ENCODE measurements at places on chromosomes 2 and 18.

DNA sequence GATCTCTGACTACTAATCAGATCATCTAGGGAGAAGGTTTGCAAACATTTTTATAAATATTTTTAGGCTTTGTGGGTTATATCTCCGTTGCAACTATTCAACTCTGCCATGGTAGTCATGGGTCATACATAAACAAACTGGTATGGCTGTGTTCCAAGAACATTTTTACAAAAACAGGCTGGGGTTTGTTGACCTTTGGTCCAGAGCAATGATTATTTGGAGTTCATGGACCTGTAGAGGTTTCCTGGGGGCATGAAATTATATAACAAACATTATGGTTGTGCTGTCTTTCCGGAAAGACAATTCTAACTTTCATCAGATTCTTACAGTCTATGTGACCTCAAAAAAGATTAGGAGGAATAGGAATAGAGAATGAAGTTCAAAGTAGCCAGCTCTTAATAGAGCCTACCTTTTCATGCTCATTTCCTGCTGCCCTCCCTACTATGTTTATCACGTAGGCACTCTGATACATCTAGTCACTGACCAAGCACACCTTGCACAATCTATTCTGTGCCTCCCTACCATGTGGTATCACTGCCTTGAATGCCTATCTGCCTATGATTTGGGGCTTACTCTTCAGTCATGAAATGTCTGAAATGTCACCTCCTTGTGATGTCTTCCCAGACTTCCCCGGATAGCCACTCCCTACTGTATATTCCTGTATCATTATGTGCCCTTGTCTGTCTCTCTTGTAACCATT, 102.4 kb upstream of the SCN1A start:
- DNase-seq: no peak

DNA sequence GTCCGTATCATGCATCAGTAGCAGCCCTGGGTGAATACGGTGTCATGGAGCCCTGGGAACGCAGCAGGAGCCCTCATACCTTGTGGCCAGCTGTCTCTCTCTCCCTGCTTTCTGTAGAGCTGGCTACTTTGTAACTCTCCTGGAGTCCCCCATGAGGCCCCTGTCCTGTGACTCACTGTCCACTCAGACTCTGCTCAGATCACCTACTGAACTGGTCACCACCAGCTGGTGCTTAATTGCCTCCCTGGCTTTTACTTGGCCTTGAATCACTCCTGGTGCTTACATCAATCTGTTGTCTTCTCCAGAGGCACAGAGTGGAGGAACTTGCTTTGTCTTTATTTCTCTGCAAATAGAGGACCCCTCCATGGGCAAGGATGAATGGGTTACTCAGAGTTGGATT, 172.7 kb downstream of the HRH4 start:
- no peak for DNase-seq

DNA sequence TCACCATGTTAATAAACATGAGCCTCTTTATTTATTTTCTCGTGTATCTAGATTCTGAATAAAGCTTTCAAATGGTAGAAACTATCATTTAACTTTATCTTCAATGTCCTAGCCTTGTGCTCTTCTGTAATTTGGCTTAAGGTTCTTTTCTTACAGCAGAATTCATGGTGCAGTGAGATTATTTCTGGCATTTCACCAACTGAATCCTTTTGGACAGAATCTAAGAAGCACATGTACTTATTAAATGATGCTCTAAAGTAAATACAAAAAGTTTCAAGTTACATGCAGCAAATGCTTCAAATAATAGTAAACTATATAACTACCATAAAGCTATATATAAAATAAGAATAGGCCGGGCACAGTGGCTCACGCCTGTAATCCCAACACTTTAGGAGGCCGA, 65.9 kb downstream of the AP1S3 start:
- no peak for DNase-seq

- no peak for DNase-seq
Measured at GRCh38 chr18:3902676-3903075, 452.7 kb downstream of the TGIF1 start.

GRCh38 chr2:11829947-11830707, 83.7 kb downstream of the LPIN1 start:
- DNase-seq: no peak

- no peak for DNase-seq
Measured at GRCh38 chr2:58289029-58289428, 47.9 kb upstream of the FANCL start.

GRCh38 chr2:144027593-144027992, 492.3 kb downstream of the ZEB2 start:
- DNase-seq: no peak

DNA sequence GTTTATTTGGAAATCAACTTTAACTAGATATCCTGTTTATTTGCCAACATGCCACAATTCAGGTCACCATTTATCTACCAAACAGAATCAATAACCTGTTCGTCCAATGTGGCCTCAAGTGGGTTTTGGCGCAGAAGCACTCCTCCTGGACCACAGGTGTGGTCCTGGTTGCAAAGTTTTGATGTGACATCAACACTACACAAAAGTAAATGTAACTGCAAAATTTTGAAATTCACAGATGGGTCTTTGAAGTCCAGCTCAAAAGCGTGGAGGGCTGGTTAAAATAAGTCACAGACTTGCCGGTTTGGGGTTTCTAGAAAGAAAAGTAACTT, 474 bp upstream of the GCA start:
- no peak for DNase-seq

- peak; percentile 96 for DNase-seq
Measured at GRCh38 chr18:58842978-58843687, 21.5 kb upstream of the ZNF532 start.

DNA sequence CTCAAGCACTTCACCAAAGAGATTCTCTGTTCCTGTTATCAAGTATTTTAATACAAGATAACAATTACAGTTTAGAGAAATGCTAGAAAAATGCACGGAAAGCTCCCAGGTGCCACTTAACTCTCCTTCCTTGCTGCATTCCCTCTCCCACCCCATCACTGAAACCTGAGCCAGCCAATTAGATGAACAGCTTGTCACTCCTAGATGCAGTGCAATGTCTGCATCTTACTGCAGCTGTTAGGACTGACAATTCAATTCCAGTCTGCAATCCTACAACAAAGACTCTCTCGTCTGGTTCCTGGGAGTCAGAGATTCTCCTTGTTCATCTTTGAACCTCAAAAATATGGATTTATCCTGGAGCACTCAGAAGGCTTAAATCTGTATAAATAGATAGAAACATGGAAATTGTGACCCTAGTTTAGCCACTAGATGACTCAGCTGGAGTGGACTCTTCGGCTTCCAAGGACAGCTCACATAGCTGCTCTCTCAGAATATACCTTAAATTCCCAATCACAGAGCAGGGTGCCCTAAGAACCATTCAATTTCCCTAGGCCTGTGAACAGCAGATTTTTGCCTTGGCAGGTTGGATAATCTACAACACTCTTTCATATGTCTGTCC, 311.1 kb downstream of the NRXN1 start:
- DNase-seq: no peak

- no peak for DNase-seq
Measured at GRCh38 chr2:86186431-86186830, 8.8 kb downstream of the IMMT start.

DNA sequence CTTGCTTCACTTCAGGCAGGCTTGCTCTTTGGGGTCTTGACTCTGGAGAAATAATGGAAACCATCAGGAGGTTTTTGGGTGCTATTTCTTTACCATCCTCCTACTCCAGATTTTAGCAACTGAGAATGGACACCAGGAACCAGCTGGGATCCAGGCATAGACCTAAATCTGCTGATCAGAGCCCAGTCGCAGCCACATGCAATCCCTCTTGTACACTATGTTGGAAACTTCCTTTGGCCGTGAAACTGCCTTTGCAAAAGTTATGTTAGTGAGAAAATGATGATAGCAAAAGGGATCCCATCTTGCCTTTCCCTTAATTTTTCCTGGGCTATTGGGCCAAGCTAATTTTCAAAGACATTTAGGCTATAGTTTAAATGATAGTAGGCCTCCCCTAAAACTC, 158.8 kb upstream of the ARL4C start:
- DNase-seq: no peak

DNA sequence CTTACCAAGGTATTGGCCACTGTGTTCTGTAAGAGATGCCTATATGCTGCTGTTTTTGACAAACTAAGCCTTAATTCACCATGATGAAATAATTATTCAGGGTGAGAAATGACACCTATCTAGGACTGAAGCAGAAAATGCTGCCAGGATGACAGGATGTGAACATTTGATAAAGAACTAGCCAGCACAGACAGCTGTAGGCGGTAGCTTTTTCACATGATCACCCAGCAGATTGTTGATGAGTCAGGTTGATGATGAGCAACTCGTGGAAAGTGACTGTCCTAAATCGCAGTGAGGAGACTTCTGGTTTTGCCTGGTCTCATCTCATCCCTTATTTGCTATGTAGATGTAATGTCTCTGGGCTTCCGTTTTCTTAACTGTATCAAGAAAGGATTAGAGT, 144.1 kb downstream of the PRPF40A start:
- DNase-seq: no peak

GRCh38 chr18:38933322-38933721, 1367.7 kb upstream of the CELF4 start:
- DNase-seq: no peak

GRCh38 chr18:48993586-48993985, 42.8 kb upstream of the SMAD7 start:
- DNase-seq: no peak

- no peak for DNase-seq
Measured at GRCh38 chr2:204972606-204973336, 427.5 kb downstream of the PARD3B start.

DNA sequence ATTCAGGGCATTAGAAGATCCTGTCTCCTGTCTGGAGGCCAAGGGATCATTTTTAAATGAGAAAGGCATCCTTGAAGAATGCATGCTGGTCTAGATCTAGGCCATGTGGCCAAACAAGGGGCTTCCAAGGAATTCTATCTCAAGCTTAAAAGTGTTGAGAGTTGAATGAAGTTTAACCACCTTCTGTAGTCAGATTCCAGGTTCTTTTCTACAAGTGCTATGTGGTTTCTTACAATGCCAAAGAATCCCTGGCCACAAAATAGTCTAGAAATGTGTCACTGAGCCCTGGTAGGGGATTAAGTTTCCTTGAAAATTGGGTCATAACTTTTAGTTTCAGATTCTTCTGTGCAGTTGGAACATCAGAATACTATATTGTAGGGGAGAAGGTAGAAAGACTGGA, 640.7 kb upstream of the ACVR2A start:
- no peak for DNase-seq

DNA sequence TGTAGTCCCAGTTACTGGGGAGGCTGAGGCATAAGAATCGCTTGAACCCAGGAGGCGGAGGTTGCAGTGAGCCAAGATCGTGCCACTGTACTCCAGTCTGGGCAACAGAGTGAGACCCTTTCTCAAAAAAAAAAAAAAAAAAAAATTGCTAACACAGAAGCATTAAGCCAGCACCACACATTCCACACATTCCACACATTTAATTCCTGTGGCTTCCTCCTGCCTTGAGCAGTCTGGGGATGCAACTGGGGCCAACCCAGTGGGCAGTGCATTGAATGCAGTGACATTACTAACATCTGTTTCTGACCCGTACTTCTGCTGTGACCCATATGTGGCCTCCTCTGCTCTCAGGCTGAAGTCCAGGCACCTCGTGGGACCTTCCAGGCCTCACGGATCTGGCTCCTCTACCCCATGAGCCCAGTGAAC, 107.0 kb downstream of the BCL2L11 start:
- no peak for DNase-seq

GRCh38 chr2:25301453-25302352, 40.0 kb downstream of the DNMT3A start:
- no peak for DNase-seq

- DNase-seq: no peak
Measured at GRCh38 chr2:241908686-241909420, 39.3 kb downstream of the RTP5 start.

GRCh38 chr2:241568726-241569125, 10.2 kb downstream of the BOK start:
- DNase-seq: no peak

- DNase-seq: no peak
Measured at GRCh38 chr2:12152888-12153287, 406.5 kb downstream of the LPIN1 start.

GRCh38 chr18:13216092-13216582, 2.4 kb upstream of the LDLRAD4 start:
- DNase-seq: no peak

DNA sequence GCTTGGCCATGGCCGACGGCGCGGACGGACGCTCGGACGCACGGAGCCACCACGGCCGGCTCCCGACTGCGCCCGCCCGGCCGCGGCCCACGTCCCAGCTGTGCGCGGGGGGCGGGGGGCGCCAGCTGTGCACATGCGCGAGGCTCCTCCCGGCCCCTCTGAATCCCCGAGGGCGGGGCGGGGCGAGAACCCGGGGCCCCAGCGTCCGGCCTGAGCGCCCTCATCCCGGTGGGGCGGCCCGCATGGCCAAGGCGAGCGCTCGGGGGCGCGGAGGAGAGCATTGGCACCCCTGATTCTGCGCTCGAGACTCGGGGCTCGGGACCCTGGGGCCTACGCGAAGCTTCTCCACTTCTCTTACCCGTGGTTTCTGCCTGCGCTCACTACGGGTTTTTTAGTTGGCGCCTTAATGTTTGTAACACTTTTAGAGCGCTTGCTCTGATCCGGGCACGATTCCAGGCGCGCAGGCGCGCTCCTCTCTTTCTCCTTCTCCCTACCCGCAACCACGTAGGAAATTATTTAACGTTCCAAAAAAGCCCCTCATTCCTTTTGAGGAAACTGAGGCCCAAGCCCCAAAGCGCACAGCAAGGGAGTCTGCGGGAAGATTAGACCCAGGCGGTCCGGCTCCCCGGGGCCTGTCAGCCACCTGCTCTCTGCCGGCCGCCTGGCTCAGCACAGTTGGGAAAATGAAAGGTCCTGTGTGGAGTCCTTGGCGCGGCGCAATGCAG, at the start of gene PXDN:
TSS of gene PXDN (minus strand) at position 70 of the 725 bp plus-strand sequence. CDS start at position 10, 60 bp downstream.
- no peak for DNase-seq

- DNase-seq: no peak
Measured at GRCh38 chr2:181812106-181812743, 79.3 kb upstream of the ITPRID2 start.

GRCh38 chr2:36812196-36812595, 115.7 kb downstream of the VIT start:
- no peak for DNase-seq

- DNase-seq: no peak
Measured at GRCh38 chr2:19807866-19808265, 93.9 kb downstream of the TTC32 start.

GRCh38 chr2:133365117-133365516, 203.1 kb downstream of the NCKAP5 start:
- DNase-seq: no peak

- DNase-seq: no peak
Measured at GRCh38 chr2:171545086-171545485, 22.8 kb downstream of the CYBRD1 start.

- DNase-seq: no peak
Measured at GRCh38 chr2:42321452-42322064, 39.5 kb downstream of the COX7A2L start.

DNA sequence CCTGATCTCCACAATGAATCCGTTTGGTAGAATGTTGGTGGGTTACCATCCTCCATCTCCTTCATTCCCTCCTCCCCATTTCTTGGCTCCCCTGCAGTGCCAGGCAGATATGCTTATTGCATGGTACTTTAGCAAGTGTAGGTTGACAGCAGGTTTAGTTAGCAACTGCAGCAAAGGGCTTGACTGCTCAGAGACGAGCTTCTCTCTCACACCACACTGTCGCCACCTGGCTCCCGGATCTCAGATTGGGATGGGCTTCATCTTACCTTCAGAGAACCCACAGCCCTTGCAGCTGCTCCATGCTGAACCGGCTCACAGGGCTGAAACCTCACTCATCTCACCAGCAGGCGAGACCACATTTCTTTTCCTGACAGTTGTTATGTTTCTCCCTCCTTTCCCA, 88.8 kb downstream of the VWA3B start:
- no peak for DNase-seq

- DNase-seq: no peak
Measured at GRCh38 chr2:15701991-15702390, 110.3 kb downstream of the DDX1 start.
